Activated T-cell treated with anti-CD3 and anti-CD28 coated beads, Interleukin-2, amount 50 U/mL, for 72 hours (primary cell): ENCODE measurements at places on chromosomes 12 and 14. TPM values are rescaled to one million over a fixed set of nuclear protein-coding genes. Genes with fewer than 3 reads are reported as not detected.

PTCSC3 gene
- total RNA-seq: not detected

RILPL2 gene
- total RNA-seq: 13.6 TPM

M6PR gene
- total RNA-seq: 153 TPM

SMOC1 gene
- total RNA-seq: not detected

LHX5 gene
- total RNA-seq: 0.19 TPM

PLEKHD1 gene
- total RNA-seq: not detected

GSG1 gene
- not detected for total RNA-seq

DEGS2 gene
- 4.2 TPM for total RNA-seq

TSHR gene
- total RNA-seq: not detected

CPNE8 gene
- 3.1 TPM for total RNA-seq

SERPINA1 gene
- 68.9 TPM for total RNA-seq

SFSWAP gene
- total RNA-seq: 58.5 TPM

WASHC3 gene
- total RNA-seq: 56.6 TPM

ZDHHC22 gene
- total RNA-seq: not detected

FAM222A gene
- total RNA-seq: 0.53 TPM

PSMD9 gene
- total RNA-seq: 56.9 TPM

L3HYPDH gene
- 8.6 TPM for total RNA-seq

KRT79 gene
- 0.26 TPM for total RNA-seq

CLEC4A gene
- total RNA-seq: not detected

ADCY4 gene
- 6.9 TPM for total RNA-seq

RBM23 gene
- 77.5 TPM for total RNA-seq

DUSP6 gene
- 115 TPM for total RNA-seq

LLPH gene
- 23.1 TPM for total RNA-seq

PLA2G1B gene
- not detected for total RNA-seq

TAS2R7 gene
- total RNA-seq: not detected

ENDOU gene
- total RNA-seq: 0.44 TPM

CIROP gene
- total RNA-seq: not detected

TAS2R31 gene
- 1.9 TPM for total RNA-seq

BCL2L14 gene
- 6.0 TPM for total RNA-seq

PRORP gene
- 36.0 TPM for total RNA-seq

ANKS1B gene
- 0.63 TPM for total RNA-seq

CIPC gene
- 5.1 TPM for total RNA-seq

AEBP2 gene
- total RNA-seq: 59.4 TPM

CDCA3 gene
- 67.7 TPM for total RNA-seq

HOXC6 gene
- total RNA-seq: not detected

KRT83 gene
- total RNA-seq: not detected

CLEC1A gene
- total RNA-seq: not detected

RAD9B gene
- 4.4 TPM for total RNA-seq

OSBPL8 gene
- 75.0 TPM for total RNA-seq

ANKRD33 gene
- not detected for total RNA-seq

TDP1 gene
- total RNA-seq: 99.1 TPM

XPOT gene
- total RNA-seq: 325 TPM

KRT80 gene
- not detected for total RNA-seq

FAR2 gene
- total RNA-seq: 2.3 TPM
